Activated CD4-positive, alpha-beta T cell treated with anti-CD3 and anti-CD28 coated beads, Interleukin-2, amount 10 ng/mL, durations not matched to agents 7 days and 5 days (primary cell): ENCODE measurements at places on chromosomes 6 and 20. TPM values are rescaled to one million over a fixed set of nuclear protein-coding genes. Genes with fewer than 3 reads are reported as not detected.

DNA sequence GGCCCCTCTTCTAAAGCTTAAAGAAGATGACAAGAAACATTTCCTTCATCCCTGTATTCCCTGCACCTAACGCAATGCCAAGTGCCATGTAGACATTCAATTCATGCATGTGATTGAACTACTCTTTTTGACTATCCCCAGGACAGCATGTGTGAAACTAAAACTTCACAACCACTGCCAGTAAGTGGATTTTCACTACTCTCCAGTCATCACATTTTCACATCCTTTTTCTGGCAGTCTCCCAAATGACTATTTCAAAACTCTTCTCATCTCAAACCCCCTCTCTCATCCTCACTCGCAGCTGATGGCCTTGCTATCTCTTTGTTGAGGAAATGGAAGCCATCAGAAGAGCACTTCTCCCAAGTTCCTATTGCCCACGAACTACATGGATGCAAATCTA, 122.6 kb downstream of the OPRM1 start:
- DNase-seq, result no peak

GRCh38 chr6:166415306-166415705, 32.6 kb upstream of the MPC1 start:
- DNase-seq, result peak; percentile 71

DNA sequence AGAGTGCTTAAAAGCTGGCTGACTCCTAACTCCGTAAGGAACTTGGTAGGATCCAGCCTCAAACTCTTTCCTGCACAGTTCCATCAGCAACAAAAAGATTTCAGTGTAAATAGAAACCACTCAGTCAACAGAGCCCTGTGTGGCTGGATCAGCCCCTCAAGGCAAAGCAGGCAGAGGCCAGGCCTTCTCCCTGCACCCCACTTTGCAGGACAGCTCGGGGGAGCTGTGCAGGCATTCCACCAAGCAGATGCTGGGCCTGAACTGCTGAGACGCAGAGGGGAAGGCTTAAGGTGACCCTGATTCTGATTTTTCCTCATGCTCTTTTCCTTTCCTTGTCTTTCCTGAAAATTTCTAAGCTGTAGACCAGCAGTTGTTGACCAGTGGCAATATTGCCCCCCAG, 91.5 kb downstream of the NFATC2 start:
- DNase-seq, result no peak

- no peak for DNase-seq
These were observed 29.9 kb upstream of the ANKEF1 start for GRCh38 chr20:10004900-10005299.

DNA sequence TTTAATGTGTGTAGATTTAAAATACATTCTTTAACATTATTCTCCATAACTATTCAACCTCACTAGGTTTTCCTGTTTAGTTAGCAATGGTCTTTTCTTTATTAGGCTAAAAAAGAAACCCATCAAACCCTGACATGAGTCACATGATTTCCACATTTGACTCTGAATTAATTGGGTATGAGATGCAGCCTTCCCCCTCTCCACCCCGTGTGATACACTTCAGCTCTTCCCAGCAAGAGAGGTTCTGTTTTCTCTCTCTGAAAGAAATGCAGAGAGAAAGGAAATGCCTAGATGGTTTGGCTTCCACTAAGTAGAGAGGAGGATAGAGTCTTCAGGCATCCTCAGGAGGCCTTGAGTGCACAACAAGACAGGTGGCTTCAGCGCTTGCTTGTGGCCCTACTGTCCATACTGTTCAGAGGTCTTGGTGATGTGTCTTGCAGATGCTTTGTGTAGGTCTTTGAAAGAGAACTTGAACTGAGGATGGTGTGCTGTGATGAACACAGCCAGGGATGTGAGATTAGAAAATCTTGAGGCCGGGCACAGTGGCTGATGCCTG, 17.3 kb downstream of the FARS2 start:
- DNase-seq, result no peak

DNA sequence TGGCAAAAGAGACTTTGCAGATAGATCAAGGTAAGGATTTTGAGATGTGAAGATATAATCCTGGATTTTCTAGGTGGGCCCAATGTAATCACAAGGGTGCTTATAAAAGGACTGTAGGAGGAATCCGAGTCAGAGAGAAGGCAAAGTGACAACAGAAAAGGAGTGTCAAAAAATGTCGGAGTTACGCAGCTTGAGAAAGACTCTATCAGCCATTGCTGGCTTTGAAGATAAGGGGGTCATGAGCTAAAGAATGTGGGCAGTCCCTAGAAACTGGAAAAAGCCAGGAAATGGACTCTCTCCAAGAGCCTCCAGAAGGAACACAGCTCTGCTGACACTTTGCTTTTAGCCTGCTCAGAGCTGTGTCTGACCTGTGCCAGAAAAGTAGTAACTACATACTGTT, 8.7 kb upstream of the RWDD1 start:
- DNase-seq, result no peak

DNA sequence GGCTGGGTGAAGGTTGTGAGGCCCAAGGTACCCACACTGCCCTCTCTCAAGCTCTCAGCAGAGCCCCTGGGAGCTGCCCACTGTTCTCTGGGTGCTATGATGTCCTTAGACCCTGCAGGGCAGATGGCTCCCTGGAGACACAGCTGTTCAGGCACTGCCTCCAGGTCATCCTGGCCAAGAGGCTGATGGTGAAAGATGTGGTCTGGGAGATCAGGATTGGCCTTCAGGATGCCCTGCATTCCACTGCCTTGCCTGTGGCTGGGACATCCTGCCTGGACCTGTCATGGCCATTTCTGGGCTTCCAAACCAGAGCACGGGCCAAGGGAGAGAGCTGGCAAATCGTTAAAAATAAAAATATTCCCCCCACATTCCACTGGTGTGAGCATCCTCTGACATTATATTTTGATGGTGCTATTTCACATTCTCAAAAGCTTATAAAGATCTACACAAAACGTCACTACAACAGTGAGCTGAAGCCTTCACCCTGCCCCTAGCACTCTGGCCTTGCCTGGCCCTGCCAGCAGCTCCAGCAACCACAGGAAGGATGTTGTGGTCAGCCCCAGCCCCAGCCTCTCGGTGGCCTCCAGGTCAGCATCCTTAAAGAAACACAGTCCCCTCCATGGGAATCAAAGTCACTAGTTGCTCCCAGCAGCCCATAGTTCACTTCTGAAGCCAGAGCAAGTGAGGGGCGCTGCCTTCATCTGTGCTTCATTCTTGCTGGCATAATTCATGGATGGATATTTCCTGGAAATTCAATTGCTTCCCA, 13.5 kb upstream of the KCNK16 start:
- DNase-seq, result no peak

GRCh38 chr6:152209211-152209610, 401.7 kb downstream of the ESR1 start:
- no peak for DNase-seq

DNA sequence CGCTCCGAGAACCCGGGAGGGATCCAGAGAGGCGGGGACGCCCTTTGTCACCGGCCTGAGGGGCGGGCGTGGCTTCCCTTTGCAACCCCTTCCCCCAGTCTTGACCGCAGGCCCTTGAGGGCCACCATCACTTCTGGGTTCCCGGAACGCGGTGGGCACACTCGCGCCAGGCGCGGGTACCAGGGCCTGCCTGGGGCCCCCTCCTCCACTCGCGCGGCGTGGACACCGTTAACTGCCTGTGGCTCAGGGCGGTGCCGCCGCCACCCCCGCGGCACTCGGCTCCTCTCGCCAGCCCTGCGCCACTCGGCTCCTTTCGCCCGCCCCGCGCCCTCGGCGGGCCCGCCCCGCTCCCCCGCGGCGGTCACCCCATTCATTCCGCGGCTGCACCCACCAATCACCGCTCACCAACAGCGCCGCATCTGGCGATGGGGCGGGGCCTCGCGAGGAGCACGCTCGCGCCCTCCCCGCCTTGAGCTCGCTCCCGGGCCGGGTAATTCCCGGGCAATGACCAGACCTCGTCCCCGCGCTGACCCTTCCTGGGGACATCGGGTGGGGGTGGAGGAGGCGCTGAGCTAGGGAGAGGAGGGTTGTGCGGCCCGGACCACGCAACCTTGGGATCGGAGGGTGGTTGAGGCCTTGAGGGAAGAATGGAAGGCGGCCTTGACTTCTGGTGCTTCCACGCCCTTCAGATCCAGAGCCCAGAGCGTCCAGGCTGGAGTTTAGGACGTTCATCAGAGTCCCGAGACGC, 10.5 kb upstream of the ELOVL5 start:
- peak; percentile 91 for DNase-seq

GRCh38 chr20:10733122-10733521, 59.3 kb upstream of the JAG1 start:
- DNase-seq, result no peak

- peak; percentile 85 for DNase-seq
These were observed 12.8 kb downstream of the STK4 start for GRCh38 chr20:44979090-44979621.

DNA sequence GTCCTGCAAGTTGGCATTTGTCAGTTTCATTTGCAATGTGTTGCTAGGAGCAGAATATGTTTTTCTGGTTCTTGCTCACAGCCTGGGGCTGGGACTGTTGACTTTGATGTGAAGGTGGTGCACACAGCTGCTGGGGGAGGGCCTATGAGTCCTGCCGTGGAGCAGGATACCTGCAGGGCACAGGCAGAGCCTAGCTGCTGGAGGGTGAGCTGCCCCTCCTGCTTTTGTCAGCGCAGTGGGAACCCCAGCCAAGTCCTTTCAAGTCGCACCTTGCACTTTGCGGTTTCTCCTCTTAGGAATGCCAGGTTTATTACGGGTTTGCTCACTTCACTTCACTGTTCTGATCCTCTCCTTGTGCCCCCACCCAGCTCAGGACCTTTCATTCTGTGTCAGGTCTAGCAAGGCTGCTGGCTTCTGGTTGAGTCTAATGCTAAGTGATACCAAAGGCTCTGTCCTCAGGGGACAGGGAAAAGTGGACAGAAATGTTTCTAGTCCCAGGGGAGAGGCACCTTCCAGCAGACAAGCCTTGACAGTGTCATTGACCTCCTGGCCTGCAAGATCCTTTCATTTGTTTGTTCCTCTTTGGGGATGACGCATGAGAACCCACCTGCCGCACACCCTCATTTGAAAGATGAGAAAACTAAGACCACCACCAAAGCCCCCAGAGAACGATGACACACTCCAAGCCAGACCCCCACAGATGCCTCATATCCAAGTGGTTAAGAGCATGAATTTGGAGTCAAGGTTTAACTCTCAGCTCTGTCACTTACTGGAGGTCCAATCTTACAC, 2.7 kb upstream of the SPO11 start:
- no peak for DNase-seq

DNA sequence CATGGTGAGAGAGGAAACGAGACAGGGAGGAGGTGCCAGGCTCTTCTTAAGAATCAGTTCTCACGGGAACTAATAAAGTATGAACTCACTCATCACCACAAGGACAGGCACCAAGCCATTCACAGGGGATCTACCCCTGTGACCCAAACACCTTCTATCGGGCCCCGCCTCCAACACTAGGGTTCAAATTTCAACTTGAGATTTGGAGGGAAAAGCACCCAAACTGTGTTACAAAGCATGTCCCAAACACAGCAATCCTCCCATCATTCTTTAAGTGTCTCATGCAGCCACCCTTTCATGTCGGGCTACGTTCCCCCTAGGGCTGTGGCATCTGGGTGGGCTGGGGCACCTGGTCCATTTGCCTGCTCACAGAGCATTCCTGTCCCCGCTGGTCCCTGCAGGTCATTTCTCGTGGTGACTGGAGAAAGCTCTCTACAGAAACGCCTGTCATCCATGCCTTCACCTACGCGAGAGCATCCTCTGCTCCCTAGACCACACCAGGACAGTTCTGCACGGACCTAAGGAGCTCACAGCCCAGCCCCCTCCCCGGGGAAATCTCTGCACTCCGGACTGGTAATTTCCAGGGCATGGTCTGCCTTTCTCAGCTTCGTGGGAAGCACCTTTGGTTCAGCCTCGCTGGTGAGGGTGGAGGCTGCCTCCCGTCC, 79.6 kb downstream of the TTLL2 start:
- DNase-seq, result no peak

DNA sequence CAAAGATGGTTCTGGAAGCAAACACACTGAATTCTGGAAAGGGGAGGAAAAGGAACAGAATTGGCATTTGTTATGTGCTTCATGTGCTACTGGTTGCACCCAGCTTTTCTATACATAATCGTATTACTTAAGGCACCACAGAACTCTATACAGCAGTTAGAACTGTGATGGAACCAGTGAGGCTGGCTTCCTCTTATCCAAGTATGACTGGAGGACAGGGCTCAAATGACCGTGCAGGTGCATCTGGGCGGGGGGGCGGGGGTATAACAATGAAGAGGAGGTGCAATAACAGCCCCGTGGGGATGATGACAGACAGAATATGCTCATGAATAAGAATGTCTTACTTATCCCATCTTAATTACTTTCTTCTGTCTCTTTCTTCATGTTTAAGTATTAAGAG, 144.2 kb downstream of the BTBD9 start:
- DNase-seq, result no peak

GRCh38 chr6:42929821-42930360, 611 bp downstream of the CNPY3 start:
- DNase-seq, result peak; percentile 60

DNA sequence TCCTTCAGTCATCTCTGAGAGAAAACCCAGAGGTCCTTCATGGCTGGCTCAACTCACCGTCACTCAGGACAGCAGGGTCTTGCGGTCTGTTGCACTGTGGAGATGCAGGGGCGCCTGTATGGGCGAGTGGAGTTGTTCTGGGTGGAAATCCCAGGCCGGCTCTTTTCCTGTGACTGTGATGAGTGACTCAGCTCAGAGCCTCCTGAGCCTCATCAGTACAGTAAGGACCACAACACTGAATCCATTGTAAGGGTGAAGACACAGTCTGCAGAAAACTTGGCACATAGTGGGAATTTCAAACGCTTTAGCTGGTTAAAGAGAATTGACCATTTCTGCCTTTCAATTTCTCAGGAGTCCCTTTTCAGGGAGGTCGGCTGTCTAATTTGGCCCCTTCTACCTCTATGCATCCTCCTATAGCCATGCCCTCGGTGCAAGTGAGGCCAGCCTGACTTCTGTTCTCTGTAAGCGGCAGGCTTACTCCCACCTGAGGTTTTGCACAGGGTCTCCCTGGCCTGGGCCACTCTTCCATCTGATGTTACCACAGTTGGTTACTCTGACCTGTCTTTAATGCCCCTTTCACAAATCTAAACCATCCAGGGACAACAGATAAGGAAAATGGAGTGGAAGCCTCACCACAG, 35.5 kb upstream of the TBXT start:
- DNase-seq, result no peak

DNA sequence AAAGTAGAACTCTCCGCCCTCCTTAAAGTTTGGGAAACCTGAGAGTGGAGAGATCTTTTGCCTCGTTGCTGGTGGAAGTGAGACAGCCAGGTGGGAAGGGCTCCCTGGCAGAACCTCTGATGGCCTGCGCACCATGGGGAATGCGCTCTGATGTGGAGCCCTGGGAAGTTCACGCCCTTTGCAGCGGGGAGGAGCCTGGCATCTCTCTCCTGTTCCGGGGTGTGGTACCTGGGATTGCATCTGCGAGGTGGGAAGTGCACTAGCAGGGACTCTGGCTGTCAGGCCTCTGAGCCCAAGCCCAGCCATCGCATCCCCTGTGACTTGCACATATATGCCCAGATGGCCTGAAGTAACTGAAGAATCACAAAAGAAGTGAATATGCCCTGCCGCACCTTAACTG, 159.8 kb downstream of the AKAP7 start:
- DNase-seq, result no peak

Gene NOX3
- total RNA-seq, result not detected

Gene PLN
- total RNA-seq, result not detected

Gene CD93
- total RNA-seq, result 1.7 TPM

Gene PPP1R3G
- total RNA-seq, result 0.04 TPM

Gene MARCKS
- 0.04 TPM for total RNA-seq

Gene ZSCAN23
- total RNA-seq, result 1.7 TPM

Gene ANGPT4
- total RNA-seq, result not detected

Gene MEI4
- total RNA-seq, result not detected

Gene ZNF831
- 10.3 TPM for total RNA-seq

Gene GMDS
- 35.9 TPM for total RNA-seq

Gene RAET1L
- not detected for total RNA-seq
